ENCODE measurements at places on chromosomes 12 and 14. TPM values are rescaled to one million over a fixed set of nuclear protein-coding genes. Genes with fewer than 3 reads are reported as not detected.

GRCh38 chr14:99412117-99413061 is 68.3 kb downstream of the SETD3 start:
- no peak for DNase-seq

- no peak for DNase-seq
Observed at GRCh38 chr14:31300296-31300695, 92.7 kb upstream of the HECTD1 start.

Gene DLK1
- polyA plus RNA-seq, result 9.0 TPM

DNA sequence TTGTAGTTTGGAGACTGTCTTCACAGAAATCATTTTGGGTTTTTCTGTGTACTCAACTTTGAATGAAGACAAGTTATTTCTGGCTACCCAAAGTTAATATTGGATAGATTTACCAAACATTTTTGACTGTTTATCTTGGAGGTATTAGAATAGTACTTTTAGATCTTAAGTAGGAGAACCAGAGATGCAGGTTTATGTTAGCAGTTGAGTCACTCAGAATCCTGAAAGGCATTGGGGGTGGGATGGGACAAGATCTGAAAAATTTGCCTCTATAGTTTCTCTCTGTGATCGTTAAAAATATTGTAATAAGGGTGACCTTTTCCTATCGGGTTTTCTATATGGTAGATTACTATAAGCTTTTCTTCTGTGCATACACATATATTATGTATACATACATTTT is 112.3 kb downstream of the TTC6 start:
- no peak for DNase-seq
